T-helper 17 cell (primary cell): ENCODE measurements at places on chromosomes 13 and 19.

GRCh38 chr13:97226013-97226412, 3.9 kb downstream of the MBNL2 start:
- no peak for DNase-seq

- no peak for DNase-seq
Measured at GRCh38 chr19:55078996-55079395, 3.3 kb downstream of the EPS8L1 start.

DNA sequence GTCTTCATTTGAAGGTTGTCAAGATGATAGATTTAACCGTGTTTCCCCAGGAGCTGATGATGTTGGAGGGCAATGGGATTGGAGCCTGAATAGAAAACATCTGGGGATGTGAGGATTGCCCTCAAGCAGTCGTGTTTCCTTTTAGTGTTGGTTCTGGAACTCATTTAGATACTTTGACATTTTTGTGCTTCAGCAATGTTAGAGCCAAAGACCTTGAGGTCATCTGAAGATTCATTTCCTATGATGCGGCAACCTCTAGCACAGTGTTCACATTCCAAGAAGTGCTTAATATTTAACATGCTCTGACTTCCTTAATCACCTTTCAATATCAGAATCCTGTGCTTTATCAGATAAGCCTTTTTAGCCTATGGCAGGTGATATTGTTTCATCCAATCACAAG, 82.7 kb downstream of the SLC10A2 start:
- no peak for DNase-seq

GRCh38 chr19:6738787-6739389, 592 bp upstream of the TRIP10 start:
- no peak for DNase-seq

- DNase-seq, result no peak
Measured at GRCh38 chr19:41575998-41576397, at the start of gene CEACAM21. CEACAM21 (plus strand) TSS chr19:41576166; CDS start chr19:41576275, 109 bp downstream.

DNA sequence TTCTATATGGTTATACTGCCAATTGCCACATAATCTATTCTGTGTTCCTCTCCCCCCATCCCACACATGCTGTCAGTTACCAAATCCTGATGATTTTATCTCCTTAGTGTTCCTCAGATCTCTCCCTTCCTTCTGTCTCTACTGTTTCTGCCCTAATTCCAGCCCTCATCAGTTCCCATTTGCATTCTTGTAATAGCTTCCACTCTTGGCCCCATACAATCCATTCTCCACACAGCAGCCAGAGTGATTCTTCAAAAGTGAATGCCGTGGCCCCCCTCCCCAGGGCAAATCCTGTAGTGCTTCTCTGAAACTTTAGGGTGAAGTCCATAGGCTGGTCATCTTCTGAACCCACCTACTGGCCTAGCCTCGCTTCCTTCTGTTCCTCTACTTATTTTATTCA, 114.4 kb downstream of the ZAR1L start:
- no peak for DNase-seq

GRCh38 chr13:29849731-29850212, 645 bp downstream of the UBL3 start:
- DNase-seq, result peak; percentile 26

DNA sequence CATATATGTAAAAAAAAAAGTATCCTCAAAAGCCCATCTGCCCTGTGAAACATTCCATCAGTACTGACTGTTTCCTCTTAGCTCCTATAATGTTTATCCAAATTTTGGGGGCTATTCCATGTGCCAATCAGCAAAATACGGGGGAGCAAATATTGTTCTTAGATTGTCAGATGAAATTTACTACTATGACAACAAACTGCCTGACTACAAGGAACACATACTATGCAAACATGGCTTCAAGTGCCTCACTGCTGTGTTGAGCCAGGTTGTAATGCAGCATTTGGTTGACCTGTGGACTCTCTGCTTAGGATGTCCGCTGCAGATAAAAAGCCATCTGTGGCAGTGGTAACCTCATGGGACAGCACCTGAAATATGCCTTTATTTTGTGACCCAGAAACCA, 98.2 kb upstream of the SCEL start:
- DNase-seq, result no peak

GRCh38 chr13:20188667-20189553, 3.8 kb downstream of the GJB2 start:
- no peak for DNase-seq

GRCh38 chr13:99596180-99596579, 94.9 kb downstream of the TM9SF2 start:
- DNase-seq, result no peak

DNA sequence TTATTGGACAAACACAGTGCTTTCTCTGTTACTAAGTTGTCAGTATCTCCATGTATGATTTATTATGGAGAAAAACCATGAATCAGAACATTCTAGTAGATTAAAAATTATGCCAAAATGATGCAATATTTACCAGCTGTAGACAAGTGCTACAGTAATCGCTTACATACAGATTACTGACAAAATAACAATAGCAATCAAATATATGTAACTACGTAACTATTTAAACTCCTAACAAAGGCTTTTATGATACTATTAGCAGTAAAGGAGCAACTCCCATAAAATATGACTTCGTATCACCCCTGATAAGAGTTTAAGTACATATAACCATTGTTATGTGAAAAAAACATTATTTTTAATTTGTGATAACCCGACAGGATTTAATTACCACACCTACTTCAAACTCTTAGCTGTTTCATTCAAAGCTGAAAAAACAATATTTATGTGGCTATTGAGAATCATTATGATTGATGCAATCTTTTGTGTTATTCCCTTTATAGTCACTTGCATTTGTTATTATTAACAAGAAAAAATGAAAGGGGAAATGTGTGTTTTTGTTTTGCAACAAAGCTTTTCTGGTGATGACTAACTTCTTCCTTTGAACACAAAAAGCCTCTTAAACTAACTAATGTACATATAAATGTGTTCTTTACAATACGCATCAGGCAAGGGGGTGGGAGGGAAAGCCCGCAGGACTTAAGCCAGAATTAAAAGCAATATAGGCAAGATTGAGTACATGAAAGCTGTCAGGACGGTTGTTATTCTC, 147.4 kb downstream of the ABCC4 start:
- no peak for DNase-seq

DNA sequence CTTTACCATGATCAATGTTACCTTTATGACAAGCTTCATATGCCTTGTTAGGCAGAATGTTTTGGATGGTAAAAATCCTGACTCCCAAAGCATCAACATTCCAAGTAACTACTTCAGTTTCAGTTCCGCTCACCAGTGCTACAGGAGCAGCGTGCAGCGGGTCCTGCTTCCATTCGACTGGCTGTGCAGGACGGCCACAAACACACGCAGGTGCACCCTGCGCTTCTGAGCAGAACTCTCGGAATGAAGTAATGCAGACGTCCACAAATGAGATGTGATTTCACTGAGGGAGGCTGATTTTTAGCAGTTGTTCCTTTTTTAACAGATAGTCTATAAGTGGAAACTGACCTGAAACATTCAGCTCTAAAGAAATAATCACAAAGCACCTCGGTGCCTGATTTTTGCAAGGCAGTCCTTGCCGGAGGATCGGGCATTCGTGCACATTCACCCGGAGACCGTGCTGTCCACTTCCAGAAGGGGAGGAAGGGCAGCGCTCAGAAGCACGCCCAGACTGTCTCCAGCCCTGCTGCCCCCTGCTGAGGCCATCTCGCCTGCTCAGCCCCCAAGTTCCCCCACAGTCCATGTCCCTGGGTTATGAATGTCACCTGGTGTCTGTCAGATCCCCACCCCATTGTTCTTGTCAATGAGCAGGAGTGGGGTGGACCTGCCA, 85.8 kb downstream of the RAB20 start:
- DNase-seq, result no peak

- no peak for DNase-seq
Measured at GRCh38 chr19:14916848-14917247, 24.4 kb upstream of the OR7C2 start.

GRCh38 chr13:112614835-112615234, 26.9 kb upstream of the TUBGCP3 start:
- no peak for DNase-seq

DNA sequence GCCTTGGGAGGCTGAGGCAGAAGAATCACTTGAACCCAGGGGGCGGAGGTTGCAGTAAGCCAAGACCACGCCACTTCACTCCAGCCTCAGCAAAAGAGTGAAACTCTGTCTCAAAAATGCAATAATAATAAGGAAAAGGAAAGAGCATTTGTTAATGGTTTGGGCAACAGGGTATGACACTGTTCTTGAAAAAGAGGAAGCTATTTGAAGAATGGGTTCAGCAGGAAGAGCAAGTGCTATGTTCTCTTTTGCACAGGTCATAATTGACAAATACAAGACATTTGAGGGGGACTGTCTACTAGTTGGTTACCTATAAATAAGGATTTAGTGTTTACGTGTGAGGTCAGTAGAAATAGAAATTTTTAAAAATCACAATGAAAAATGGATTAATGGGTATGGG, 218.3 kb downstream of the DCT start:
- DNase-seq, result no peak

DNA sequence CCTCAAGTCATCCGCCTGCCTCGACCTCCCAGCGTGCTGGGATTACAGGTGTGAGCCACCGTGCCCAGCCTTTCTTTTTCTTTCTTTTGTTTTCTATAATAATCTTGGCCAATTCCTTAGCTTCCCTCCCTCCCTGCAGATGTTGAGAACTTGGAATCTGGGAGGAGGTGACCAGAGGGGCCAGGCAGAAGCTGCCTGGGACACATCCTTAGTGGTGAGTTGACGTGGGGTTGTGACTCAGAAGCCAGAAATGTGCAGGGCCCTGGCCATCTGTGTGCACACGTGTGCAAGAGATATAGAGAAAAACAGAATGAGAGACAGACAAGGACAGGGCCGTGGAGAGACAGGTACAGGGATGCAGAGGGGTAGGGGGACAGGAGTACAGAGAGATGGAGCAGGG, 154.3 kb downstream of the SIPA1L3 start:
- no peak for DNase-seq

DNA sequence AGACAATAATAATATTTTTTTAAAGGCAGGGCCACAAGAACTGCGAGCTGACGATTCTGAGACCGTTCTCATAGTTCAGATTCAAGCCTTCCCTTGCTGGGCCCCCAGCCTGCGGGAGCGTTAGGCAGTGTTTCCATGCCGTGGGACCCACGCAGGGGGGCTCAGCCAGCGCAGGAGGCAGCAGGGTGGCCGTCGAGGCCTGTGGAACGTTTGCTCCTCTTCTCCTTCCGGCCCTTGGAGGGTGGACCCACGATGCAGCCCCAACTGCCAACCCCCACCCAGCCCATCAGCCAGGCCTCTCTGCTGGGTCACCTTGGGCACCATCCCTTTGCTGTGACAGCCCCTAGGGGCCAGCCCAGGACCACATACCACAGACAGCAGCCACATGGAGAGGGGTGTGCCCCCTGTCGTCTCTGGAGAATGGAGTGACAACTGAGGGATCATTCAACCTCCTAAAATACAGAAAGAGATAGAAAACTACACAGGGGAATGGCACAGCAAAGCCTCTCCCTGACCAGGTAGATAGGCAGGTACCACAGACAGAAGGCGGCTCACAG, 46.8 kb downstream of the PDCD5 start:
- no peak for DNase-seq

DNA sequence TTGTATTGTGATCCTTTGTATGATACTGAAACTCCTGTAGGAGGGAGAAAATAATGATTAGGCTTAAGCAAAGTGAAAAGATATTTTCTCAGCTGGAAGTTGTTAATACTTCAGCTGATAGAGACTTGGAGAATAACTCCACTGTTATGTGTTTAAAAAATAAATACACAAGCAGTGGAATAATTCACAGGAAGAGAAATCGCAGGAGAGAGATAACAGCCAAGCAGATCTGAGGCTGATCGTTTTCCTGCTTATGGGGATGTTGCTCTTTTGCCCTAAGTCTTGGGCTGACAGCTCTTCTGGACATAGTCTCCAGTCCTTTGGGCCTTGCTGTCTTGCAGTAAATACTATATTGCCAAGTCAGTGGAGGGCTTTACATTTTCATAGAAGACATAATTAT, 93.3 kb downstream of the OLFM4 start:
- no peak for DNase-seq

DNA sequence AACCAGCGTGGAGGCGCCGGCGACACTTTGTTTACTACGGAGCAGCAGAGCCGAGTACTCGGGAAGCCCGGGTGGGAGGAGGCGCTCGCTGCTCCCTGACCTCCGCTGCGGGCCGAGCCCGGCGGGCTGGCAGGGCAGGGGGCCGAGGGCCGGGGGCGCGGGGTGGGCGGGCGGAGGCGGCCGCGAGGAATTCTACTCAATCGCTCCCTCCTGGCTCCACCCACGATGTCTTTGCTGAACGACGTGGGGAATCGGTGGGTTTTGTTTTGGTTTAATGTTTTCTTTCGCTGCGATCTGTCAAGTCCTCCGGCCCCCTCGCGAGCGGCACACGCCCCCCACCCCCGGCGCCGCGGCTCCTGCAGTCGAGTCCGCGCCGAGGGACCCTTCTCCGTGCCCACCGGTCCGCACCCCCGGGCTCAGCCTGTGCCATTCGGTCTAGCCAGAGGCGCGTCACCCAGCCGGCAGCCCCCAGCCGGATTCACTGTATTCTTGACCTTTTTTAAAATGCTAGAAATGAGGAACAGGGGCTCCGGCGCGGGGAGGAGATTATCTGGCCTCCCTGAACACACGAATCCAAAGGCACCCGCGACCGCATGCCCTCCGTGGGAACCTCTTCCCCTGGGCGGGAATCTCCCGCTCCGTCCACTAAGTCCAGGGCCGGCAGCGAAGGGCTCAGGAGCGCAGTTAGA, 636 bp upstream of the FOXO1 start:
- DNase-seq, result peak; percentile 28

- DNase-seq, result no peak
Measured at GRCh38 chr13:98937911-98938381, 39.9 kb downstream of the DOCK9 start.

GRCh38 chr13:84137292-84137691, 255.0 kb upstream of the SLITRK1 start:
- peak; percentile 26 for DNase-seq

DNA sequence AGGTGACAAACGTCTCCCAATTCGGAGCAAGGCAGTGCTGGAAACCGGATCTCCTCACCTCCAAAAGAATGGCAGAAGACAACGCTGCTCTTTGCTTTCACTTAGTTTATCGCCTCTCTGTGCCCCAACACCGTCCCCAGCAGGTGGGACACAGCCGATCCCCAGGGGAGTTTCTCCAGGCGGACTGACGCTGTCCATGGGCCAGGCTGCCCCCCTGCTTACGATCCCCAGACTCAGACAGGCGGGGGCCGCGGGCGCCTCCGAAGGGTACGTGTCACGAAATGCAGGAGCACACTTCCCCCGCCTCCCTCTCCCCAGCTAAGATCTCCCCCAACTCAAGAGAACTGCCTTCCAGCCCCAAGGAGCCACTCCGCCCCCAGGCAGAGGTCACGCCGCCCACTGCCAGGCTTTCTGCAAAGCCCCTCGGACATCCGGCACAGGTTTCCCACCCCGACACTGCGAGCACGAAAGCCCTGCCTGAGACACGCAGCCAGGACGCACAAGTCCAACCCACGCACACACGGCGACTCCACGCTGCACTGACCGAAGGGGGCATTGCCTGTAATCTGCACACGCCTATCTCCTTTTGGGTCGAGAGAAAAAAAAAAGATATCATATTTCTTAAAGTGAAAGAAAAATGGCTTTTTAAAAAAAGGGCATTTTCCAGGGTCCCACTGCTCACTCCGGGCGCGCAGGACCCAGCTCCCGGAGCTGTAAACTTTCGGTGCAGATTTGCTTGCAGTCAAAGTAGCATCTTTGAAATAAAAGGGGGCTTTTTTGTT, 2.0 kb downstream of the SPRY2 start:
- no peak for DNase-seq

GRCh38 chr13:99966064-99966805, 5.3 kb downstream of the ZIC5 start:
- no peak for DNase-seq

GRCh38 chr13:99275093-99275469, 16.9 kb upstream of the GPR18 start:
- DNase-seq, result no peak

GRCh38 chr13:40223585-40223984, 442.9 kb downstream of the FOXO1 start:
- no peak for DNase-seq
